Panc1 (cell line): ENCODE measurements at places on chromosomes 16 and 17. TPM values are rescaled to one million over a fixed set of nuclear protein-coding genes. Genes with fewer than 3 reads are reported as not detected.

DNA sequence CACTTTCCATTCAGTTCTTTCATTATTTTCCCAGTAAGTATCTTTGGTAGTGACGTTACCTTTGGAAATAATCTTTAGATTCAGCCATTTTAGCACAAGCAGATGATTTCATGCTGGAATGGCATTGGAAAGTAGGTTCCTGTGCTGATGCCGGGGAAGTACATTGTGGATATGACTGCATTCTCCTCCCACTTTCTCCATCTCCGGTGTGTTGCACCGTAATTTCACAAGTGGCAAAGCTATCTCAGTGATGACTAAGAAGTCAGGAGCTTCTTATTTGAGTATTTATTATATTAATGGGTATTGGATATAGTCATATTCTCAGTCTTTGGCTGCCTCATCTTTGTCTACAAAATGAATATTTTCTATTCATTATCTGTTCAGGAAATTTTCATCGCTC, 69.8 kb downstream of the MRTFB start:
- H3K27me3 ChIP-seq: no peaks in the 10 kb centered on the region
- no peaks in the 10 kb centered on the region for H3K4me1 ChIP-seq
- DNase-seq: no peak

DNA sequence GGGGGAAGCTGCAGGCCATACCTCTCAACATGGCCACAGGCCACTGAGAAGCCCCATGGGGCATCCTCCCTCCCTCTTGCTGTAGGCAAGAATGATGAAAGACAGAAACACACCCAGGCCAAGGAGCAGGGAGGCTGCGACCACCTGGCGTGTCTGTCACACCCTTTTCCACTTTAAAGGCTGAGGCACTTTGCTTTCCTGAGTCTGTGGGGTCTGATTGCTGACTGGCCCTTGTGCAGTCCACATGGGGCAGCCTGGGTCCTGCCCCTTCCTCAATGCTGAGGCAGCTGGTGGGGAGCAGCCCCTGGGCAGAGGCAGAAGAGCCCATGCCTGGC, 8.7 kb downstream of the TMEM204 start:
- no peak overlapping the region for H3K27ac ChIP-seq
- H3K4me3 ChIP-seq: no peak overlapping the region
- H3K4me1 ChIP-seq: peaks cover 7% of the 10 kb centered on the region
- no peaks in the 10 kb centered on the region for H3K27me3 ChIP-seq
- no peaks in the 10 kb centered on the region for H3K36me3 ChIP-seq

- H3K4me3 ChIP-seq: no peak overlapping the region
- peaks cover 4% of the 10 kb centered on the region; the same call in 1 of the 2 replicates for H3K36me3 ChIP-seq
- H3K27me3 ChIP-seq: no peaks in the 10 kb centered on the region
- no peaks in the 10 kb centered on the region for H3K4me1 ChIP-seq
- no peak for DNase-seq
- H3K27ac ChIP-seq: no peak overlapping the region
Observed at GRCh38 chr17:47978324-47978723, 7.4 kb downstream of the CDK5RAP3 start.

Gene TNS4
- not detected for total RNA-seq

Gene YBX2
- total RNA-seq: 54.9 TPM

GRCh38 chr17:65301184-65301583, 164.0 kb downstream of the RGS9 start:
- H3K4me3 ChIP-seq: no peak overlapping the region
- H3K27me3 ChIP-seq: no peaks in the 10 kb centered on the region
- no peaks in the 10 kb centered on the region for H3K4me1 ChIP-seq
- no peaks in the 10 kb centered on the region for H3K36me3 ChIP-seq

Gene LHX1
- 8.6 TPM for total RNA-seq

Gene TPSD1
- 0.26 TPM for total RNA-seq

GRCh38 chr17:79803421-79803996, 6.6 kb upstream of the CBX8 start:
- DNase-seq: no peak
- H3K4me3 ChIP-seq: peak overlapping the region; percentile 48
- H3K36me3 ChIP-seq: no peaks in the 10 kb centered on the region; the same call in 1 of the 2 replicates
- H3K27me3 ChIP-seq: peaks cover 4% of the 10 kb centered on the region; the same call in 1 of the 2 replicates
- peak overlapping the region; percentile 49; the same call in 1 of the 2 replicates for H3K27ac ChIP-seq
- H3K4me1 ChIP-seq: peaks cover 22% of the 10 kb centered on the region

Gene EPN3
- total RNA-seq: 0.92 TPM

- no peak overlapping the region for H3K27ac ChIP-seq
- H3K27me3 ChIP-seq: no peaks in the 10 kb centered on the region
- H3K4me1 ChIP-seq: peaks cover 3% of the 10 kb centered on the region; the same call in 1 of the 2 replicates
- H3K36me3 ChIP-seq: no peaks in the 10 kb centered on the region
- no peak overlapping the region for H3K4me3 ChIP-seq
- DNase-seq: no peak
Observed at GRCh38 chr17:1635675-1636465, 7.2 kb upstream of the SLC43A2 start.

- H3K4me1 ChIP-seq: 0 out of 2 replicates have a peak, but pooled peaks cover 4% of the 10 kb centered on the region
- H3K27me3 ChIP-seq: no peaks in the 10 kb centered on the region
- no peaks in the 10 kb centered on the region for H3K36me3 ChIP-seq
- H3K27ac ChIP-seq: no peak overlapping the region
Observed at GRCh38 chr17:63460018-63460417, 13.9 kb upstream of the CYB561 start.

Gene WIPF2
- total RNA-seq: 45.9 TPM

Gene NUTF2
- 119 TPM for total RNA-seq

Gene MPP3
- total RNA-seq: 7.1 TPM
